Amniotic stem cell (primary cell): ENCODE measurements at places on chromosomes 12 and 14.

- no peak for DNase-seq
These were observed 168.4 kb upstream of the LRIG3 start for GRCh38 chr12:59088673-59089072.

DNA sequence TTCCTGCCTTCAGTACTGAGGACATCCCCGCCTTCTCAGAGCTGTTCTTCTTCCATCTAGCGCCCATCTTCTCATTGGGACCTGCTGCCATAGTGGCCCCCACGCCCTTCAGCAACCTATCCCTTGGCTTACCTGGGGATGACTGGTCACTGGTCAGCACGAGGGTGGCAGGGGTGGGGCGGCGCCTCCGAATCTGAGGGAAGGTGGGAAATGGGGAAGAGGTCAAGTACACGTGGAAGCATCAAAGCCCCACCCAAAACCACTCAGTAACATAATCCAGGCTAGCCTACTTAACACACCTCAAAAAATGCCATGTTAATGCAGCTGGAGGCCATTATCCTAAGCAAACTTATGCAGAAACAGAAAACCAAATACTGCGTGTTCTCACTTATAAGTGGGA lies 4.3 kb downstream of the PPP1R1A start:
- DNase-seq = no peak

DNA sequence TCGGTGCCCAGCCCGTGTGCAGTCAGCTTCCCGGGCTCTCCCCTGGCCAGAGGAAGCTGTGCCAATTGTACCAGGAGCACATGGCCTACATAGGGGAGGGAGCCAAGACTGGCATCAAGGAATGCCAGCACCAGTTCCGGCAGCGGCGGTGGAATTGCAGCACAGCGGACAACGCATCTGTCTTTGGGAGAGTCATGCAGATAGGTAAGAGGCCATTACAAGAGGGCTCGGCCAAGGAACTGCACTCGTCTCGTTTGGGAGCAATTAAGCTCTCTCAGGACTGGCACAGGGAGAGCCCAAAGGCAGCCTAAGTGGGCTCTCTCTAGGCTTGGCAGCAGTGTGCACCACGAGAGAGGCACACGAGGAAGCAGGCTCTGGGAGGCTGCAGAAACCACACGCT lies 3.7 kb downstream of the WNT5B start:
- no peak for DNase-seq

- no peak for DNase-seq
These were observed 189.7 kb downstream of the ETV6 start for GRCh38 chr12:11839091-11839641.

GRCh38 chr12:99277591-99278379 lies 369.8 kb upstream of the GARIN6 start:
- DNase-seq = no peak

DNA sequence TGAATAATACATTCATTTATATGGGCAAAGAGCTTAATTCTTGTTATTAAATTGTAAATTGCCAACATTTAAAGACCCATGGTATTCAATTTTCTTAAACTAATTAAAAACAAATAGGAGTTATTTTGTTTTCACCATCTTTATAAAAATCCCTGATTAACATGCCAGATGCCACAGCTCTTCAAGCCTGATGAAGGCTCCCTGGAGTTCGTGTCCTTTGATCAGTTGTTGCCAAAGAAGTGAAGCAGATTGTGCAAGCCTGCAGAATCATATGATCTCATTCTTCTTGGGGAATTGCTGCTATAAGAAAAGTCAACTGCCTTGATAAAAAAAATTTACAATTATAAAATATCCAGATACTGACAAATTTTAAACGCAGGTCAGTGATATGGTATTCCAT lies 288.3 kb upstream of the PPFIA2 start:
- no peak for DNase-seq

GRCh38 chr14:76348898-76349297 lies 27.0 kb upstream of the ESRRB start:
- peak; percentile 25 for DNase-seq

GRCh38 chr12:103879878-103880277 lies 38.8 kb upstream of the NT5DC3 start:
- no peak for DNase-seq

DNA sequence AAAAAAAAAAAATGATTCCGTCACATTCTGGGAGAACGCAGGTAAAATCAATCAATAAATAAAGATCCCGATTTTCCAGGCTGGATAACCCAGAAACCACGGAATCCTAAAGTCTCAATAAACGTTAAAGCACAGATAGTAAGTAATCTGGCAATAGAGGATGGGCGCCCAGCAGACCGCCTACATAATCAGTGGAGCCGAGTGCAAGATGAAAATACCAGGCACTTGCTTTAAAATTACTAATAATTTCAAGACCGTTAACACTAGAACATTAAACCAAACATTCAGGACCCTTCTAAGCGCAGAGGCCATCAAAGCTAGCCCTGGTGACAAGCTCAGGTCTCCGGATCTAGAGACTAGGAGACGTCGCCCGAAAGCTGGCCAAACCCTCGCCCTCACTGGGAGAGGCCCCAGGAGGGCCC lies 1.2 kb upstream of the DCAF11 start:
- DNase-seq = no peak

DNA sequence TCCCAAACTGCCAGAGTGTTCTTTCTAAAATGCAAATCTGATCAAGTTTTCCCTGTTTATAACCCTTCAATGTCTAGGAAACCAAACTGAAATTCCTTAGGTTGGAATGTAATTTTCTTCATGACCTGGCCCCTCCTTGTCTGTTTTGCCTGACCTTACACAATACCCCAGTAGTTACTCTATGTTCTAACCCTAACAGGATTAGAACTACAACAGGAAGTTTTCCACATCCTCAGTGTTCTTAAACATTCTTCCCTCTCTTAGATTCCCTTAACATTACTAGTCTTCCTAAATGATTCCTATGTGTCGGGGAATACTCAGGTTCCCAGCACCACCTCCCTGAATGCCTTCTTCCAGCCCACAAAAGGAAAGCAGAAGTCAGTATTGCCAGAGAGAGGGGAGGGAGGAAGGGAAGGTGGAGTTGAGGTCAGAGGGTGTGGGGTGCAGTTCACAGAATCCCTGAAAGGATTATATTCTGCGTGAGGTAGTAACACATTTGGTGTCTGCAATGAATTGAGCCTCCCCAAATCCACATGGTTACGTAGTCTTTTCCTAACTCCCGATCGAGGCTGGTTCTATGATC lies 72.6 kb downstream of the BBS10 start:
- DNase-seq = no peak

DNA sequence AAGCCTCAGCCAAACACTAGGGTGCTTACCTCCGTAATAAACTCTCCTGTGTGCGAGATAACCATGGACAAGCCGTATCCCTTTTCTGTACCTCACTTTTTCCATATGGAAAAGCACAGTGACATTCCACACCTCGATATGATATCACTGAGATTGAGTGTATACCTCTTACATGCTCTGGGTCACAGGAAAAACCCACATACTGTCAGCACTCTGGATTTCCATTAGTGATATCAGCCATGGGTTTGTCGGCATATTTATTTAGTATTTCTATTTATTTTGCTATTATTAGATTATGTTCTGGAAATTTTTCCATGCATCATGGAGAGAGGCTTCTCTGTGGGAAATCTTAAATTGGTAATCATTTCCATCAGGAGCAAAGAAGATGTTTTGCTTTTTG lies 28.0 kb upstream of the DAAM1 start:
- DNase-seq = no peak

- DNase-seq = no peak
These were observed 564.8 kb downstream of the VRK1 start for GRCh38 chr14:97361958-97362357.

DNA sequence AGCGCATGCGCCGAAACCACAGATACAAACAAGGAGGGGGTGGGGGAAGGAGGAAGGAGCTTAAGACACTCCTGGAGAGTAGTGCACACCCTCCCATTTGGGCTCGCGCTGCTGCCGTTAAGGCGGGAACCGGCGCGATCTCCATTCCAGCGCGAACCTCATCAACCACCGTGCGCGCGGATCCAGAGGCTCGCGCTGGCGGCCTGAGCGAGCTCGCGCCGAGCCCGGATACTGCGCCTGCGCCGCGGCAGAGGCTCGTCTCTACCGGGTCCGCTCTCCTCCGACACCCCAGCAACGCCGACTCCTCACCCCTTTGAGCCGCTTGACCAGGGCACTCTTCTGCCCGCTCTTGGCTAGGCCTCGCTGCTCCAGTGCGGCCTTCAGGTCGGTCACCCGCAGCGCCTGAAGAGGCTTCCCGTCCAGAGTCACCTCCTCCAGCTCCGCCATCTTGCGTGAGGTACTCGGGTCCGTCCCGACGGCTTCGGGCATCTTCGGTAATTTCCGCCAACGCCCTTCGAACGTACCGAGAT lies at the start of gene ACIN1:
TSS of gene ACIN1 (minus strand) at position 471 of the 530 bp plus-strand sequence. CDS start at position 447, 24 bp downstream.
- no peak for DNase-seq

- no peak for DNase-seq
These were observed 102.2 kb downstream of the WSCD2 start for GRCh38 chr12:108231109-108231905.

DNA sequence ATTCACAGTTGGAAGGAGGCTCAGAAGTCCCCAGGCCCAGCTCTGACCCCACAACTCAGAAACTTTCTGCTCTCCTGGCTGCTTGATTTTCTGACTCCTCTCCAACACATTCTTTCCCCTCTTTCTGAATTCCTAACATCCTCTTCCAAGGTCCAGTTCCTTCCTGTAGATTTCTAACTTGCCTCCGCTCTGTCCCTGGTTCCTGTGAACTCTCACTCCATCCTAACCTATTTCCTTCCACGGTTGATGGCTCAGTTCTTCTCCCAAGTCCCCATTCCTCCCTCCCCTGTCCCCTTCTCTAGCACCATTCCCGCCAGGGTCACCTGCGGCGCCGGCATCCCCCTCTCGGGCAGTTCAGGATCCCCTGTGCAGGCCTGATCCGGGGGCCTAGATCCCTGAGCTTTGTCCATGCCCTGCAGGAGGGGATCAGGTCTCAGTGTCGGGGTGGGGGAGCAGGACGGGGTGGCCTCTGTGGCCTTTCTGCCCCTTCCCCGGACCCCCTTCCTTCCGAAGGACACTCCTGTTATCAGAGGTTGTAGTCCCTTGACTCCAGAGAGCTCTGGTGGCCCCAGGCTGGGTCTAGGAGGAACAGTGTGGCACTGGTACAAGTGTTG lies 6.0 kb upstream of the SLC22A17 start:
- no peak for DNase-seq

DNA sequence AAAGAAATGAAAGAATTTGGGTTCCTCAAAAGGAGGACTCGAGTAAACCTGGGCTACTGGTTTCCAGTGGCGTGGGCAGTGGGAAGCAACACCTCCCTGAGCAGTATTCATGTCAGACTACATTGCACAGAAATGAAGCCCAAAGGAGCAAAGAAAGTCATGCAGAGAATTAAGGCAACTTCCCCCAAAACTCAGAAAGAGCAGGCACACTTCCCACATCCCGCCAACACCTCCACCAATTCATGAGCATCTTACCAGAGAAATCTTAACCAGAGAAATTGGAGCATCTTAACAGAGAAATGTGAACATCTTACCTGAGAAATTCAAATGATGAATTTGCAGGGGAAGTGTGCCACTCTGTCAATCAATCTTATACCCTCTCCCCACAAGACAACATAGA lies 36.7 kb downstream of the SLC8A3 start:
- DNase-seq = no peak

- DNase-seq = no peak
These were observed 242.1 kb upstream of the NOS1 start for GRCh38 chr12:117603316-117604113.
